ENCODE measurements at places on chromosomes 4 and X.
A peak's percentile ranks its signal among the peaks of the same experiment; 100 is the strongest.

- DNase-seq = no peak
Measured at GRCh38 chr4:69713593-69713992, 46.8 kb downstream of the SULT1B1 start.

DNA sequence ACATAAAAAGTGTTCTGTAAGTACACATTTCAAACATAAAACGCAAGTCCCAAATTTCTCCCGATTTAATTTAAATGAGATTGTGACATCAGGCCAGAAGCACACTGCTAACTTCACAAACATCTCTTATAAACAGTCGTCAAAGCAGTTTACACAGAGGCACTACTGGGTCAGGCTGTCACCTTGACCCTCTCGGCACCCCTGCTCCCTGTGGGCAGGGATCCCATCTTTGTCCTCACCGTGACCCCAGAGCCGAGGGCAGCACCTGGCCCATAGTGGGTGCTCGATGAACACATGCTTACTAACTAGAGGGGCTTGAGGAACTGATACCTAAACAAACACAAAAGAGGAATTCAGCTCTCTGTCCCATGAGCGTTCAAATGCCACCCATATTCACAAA, 22.2 kb downstream of the QDPR start:
- no peak for DNase-seq

DNA sequence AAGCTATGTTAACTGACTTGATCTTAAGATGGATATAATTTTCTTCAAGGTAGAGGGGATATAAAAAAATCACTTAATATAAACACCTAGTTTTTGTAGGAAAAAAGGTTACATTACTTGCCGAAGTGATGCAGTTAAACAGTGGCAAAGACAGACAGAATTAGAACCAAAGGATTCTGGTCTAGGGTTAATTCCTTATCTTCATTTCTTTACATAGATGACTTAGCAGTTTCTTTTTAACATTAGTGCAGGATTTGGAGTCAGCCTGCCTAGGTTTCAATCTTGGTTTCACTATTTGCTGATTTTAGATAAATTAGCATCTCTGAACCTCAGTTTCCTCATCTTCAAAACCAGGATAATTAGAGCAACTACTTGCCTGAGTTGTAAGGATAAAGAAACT, 14.3 kb downstream of the ZAR1 start:
- DNase-seq = no peak

DNA sequence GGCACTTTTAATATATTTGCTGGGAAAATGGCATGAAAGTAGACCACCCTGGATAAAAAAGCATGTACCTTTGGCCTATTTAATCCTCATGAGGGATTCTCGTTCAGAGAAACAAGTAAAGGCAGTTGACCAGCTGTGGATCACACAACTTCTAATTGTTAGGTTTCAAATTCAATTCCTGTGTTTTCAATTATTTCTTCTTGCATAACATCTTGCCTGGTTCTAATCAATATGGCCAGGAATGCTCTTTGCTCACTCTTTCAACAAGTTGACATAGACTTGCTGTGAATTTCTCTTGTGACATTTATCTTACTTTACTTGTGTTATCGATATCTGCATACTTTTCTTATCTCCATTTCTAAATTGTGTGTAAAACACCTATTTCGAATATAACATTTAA, 211.8 kb downstream of the SLC7A11 start:
- DNase-seq = no peak

GRCh38 chr4:143514901-143515300, 1.4 kb downstream of the SMARCA5 start:
- DNase-seq = no peak

- DNase-seq = no peak
Measured at GRCh38 chr4:23438764-23439163, 451.1 kb downstream of the PPARGC1A start.

DNA sequence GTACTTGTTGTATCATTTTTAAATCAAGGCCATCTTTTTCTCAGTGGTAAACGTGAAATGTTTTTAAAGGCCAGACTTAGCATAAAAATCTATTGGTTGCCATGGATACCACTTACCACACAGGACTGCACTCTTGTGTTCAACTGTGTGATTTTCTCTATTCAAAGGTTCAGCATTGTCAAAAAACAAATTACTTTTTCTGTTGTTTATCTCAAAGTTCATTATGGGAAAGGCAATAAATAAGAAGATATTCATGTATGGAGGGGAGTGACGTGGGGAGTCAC, 231.0 kb upstream of the GATB start:
- DNase-seq = no peak

DNA sequence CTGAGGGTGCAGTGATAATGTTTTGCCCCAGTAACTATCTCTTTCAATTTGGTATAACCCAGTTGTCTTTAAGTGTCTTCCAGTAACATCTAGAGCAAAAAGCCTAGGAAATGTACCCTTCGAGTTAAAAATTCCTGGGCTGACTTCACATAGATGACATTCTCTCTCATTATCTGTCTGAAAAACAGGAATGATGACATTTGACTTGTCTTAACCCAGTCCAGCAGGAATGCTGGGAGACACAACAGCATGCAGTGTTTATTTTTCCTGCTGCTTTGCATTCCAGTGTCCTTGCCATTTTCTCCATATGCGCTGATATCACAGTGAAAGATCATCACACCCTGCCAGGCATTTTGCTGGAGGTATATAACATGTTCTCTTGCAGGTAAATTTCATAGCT, 130.0 kb downstream of the SOWAHB start:
- no peak for DNase-seq

DNA sequence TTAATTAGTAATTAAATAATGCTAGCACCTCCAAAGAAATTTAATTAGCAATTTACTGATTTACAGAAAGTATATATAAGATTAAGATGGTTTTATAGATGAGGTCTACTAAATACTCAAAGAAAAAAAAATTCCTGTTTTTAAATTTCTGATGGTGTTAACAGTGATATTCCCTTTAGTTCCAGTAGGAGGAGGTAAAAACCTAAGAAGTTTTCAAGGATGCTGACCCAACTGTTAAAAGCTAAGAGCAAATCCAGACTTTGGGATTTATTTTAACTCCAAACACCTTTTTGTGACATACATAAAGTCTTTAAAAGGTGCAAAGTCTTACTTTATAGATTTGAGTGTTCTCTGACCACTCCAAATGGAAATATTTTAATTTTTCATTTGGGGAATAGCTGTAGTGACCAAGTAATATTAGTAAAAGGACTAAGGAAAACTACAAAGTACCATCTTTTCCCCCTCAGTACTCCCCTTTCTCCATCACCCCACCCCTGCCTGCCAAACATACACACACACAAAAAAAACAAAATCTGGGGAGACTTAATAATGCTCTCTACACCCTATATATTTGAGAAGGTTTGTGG, 34.2 kb upstream of the CSN1S1 start:
- no peak for DNase-seq

DNA sequence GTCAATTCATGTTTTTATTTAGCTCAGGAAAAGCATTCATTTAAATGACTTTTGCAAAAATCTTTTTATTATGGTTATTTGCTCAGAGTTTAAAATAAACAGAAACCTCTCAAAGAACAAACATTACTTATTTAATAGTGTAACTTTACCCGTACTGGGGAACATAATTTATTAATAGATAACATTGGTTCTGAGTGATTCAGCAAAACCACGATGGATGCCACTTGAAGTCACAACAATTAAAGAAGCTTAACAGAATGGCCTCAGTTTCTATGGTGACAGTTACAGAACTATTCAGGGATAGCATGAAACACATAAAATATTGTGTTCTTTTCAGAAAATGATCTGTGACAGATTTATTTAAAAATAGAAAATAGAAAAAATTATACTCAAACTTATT, 368.7 kb downstream of the CCSER1 start:
- no peak for DNase-seq

- DNase-seq = no peak
Measured at GRCh38 chr4:165458471-165458870, 79.7 kb downstream of the CPE start.

- no peak for DNase-seq
Measured at GRCh38 chr4:127997534-127998388, 32.6 kb downstream of the ABHD18 start.

DNA sequence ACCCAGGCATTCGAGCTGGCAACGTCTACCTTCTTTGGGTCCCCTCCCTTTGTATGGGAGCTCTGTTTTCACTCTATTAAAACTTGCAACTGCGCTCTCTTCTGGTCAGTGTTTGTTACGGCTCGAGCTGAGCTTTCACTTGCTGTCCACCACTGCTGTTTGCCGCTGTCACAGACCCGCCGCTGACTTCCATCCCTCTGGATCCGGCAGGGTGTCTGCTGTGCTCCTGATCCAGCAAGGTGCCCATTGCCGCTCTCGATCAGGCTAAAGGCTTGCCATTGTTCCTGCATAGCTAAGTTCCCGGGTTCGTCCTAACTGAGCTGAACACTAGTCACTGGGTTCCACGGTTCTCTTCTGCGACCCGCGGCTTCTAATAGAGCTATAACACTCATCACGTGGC, 183.5 kb upstream of the GALNTL6 start:
- DNase-seq = no peak

- DNase-seq = no peak
Measured at GRCh38 chr4:39635023-39635422, 3.6 kb downstream of the SMIM14 start.

- DNase-seq = no peak
Measured at GRCh38 chr4:1510931-1511330, 104.7 kb upstream of the NKX1-1 start.

GRCh38 chr4:52377563-52377962, 281.5 kb downstream of the USP46 start:
- DNase-seq = no peak

GRCh38 chrX:153433161-153433680, 12.6 kb downstream of the TREX2 start:
- no peak for DNase-seq

GRCh38 chrX:41084044-41084892, 977 bp upstream of the USP9X start:
- peak; percentile 99 for DNase-seq

- no peak for DNase-seq
Measured at GRCh38 chrX:69505772-69506616, 1.9 kb downstream of the NALF2 start.

DNA sequence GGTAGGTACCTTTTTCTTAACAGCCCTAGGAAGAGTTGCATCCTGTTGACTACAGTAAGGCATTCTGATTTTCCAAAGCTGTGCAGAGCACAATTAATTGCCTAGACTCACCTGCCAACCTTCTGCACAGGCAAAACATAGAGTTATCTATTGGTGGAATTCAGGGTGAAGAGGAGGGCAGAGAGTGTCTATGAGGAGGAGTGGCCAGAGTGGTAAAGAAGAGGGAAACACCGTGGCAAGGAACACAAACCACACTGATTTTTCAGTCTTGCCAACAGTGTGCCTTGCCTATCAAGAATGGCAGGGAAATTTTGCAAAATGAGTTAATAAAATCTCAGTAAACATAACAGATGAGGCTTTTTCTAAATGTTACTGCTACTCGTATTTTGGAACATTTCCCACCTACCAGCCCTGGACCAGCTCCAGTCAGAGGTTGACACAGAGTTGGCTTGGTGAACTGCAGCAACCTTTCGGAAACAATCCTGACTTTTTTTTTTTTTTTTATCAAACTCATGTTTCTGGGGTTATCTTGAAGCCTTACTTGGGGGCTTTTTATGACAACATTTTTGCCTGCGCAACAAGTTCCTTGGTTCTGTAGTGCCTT, 67.9 kb upstream of the CAPN6 start:
- no peak for DNase-seq

DNA sequence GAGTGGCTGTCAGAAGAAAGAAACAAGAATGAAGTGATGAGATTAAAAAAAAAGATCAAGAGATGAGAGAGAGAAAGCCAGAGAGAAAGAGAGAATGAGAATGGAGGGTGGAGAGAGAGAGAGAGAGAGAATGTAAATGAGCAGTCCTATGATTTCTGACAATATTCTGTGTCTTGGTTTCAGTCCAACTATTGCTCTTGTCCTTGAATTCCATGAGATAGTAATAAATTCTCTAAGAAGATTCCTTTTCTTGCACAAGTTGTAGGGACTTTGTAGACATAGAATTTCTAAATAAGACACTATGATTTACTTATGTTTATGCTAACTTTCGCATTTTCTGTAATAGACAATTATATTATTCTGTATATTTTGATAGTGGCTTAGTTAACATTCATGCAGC, 149.6 kb upstream of the CTSO start:
- DNase-seq = no peak

- DNase-seq = no peak
Measured at GRCh38 chr4:177404986-177405385, 37.3 kb downstream of the AGA start.

DNA sequence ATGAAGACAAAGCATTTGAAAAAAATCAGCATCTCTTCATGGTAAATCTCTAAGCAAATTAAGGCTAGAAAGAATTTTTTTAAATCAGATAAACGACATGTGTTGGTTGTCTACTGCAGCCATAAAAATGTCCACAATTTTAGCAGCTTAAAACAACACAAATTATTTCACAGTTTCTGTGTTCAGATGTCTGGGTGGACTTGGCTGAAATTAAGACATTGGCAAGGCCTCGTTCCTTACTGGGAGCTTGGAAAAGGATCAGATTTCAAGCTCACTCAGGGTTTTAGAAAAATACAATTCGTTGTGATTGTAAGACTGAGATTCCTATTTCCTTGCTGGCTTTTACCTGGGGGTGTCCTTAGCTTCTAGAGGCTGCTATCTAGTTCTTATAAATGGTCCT, 1470.6 kb downstream of the PCDH19 start:
- DNase-seq = no peak

- no peak for DNase-seq
Measured at GRCh38 chrX:38538134-38538533, 23.2 kb upstream of the TSPAN7 start.

GRCh38 chr4:4601803-4602369, 60.0 kb upstream of the STX18 start:
- no peak for DNase-seq

DNA sequence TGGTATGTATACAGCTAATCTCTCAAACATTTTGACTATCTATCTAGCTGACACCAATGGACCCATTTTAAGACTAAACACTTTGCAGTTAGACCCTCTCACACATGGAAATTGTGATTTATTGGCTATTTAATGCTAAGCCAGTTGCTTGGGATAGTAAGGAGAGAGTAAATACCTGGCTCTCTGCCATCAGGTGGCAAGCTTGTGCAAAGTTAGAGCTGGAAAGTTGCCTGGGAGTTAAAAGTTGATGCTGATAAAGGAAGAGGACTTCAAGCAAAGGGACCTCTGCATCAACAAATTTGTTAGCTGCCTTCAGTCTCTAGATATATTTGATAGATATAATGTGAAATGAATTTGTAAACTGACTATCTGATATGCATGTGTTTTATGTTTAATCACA, 61.1 kb downstream of the PACRGL start:
- DNase-seq = no peak

DNA sequence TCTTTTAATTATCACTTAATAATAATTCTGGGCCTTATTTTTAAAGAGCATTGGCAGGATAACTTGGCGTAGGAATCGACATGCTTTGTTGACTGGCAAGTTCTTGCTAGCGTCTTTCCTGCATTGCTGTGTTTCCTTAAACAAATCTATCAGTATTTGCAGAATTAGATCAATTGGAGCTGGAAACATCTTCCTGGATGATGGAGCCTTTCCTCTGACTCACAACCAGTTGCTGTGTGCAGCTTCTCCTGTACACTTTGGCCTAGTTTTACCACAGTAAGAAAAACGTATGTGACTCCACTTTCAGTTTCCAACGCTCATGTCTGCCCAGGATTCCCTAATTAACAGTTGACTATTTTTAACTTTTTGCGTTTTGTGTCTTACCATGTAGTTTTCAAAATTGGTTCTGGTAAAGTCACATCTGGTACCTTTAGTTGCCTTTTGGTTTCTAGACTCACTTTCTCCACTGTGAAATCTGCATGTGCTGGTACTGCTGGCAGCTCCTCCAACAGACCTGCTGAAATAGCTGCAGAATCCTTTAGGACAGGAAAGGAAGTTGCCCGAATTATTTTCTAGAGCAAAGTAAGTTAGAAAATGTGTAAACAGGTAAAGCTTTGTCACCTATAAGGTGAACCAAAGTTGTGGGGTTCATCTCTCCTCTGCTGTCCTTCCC, 553.2 kb upstream of the FAT1 start:
- no peak for DNase-seq
